ENCODE measurements at places on chromosomes 4 and X.
A peak's percentile ranks its signal among the peaks of the same experiment; 100 is the strongest.

GRCh38 chrX:154481911-154482601, 3.0 kb upstream of the LAGE3 start:
- DNase-seq = no peak

DNA sequence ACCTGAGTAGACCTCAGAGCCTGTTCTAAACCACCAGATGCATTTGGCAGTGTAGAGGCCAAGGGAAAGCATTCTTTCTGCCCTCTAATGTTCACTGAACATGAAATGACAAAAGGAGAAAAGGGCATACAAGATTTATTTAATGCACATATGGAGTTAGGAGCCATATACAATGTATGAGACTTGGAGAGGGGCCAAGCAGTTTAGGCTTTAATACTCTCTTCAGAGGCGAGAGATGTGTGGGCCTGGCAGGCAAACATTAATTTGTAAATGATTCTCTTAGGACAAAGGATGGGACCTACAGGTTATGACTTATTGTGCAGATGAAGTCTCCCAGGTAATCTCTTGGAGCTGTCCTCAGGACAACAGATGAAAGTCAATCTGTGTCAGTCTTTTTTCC, 631.9 kb downstream of the ADGRL3 start:
- DNase-seq = no peak

DNA sequence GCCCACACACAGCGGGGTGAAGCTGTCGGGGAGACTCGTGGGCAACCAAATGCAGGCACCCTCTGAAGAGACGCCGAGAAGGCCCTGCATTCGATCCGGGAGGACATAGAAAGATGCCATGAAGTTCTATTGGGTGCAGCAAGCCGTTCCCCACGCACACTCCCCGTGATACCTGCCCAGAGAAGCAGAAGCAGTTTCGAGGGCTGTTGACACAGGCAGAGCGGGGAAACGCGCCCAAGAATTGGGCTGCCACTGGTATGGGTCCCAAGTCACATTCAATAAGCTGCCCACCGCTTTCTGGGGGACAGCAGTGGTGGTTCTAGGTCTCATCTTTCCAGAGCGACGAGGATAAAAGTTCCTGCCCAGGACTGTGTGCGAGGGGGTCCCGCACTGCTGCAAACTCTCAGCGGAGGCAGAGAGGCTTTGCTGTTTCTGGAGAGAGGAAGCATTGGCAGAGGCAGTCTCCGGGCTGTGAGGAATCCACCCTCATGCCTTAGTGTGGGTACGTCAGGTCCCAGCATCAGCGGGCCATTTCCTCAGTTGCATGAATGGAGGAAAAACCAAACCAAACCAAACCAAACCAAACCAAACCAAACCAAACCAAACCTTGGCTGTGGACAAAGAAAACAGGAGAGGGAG, 10.1 kb downstream of the PITX2 start:
- peak; percentile 65 for DNase-seq

- DNase-seq = no peak
These were observed 216.7 kb upstream of the GALNT7 start for GRCh38 chr4:172951679-172952451.

- no peak for DNase-seq
These were observed 61.9 kb downstream of the PRKG2 start for GRCh38 chr4:81152839-81153713.

GRCh38 chr4:47519239-47519883, 34.3 kb downstream of the ATP10D start:
- DNase-seq = no peak

DNA sequence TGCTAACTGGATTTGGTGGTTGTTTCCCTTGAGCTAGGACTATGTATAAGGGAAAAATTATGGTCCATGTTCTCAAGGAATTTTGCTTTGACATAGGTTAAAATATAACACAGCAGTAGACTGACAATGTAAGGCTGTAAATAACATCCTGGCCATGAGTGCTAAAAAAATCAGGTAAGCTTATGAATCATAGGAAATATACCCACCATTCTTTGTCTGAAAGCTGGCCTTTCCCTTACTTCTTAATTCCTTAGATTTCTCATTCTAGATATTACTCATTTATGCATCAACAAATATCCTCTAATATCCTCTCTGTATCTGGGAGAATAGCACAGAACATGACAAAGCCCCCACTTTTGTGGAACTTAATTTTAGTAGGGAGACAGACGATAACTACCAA, 6.8 kb upstream of the CHRNA9 start:
- no peak for DNase-seq

DNA sequence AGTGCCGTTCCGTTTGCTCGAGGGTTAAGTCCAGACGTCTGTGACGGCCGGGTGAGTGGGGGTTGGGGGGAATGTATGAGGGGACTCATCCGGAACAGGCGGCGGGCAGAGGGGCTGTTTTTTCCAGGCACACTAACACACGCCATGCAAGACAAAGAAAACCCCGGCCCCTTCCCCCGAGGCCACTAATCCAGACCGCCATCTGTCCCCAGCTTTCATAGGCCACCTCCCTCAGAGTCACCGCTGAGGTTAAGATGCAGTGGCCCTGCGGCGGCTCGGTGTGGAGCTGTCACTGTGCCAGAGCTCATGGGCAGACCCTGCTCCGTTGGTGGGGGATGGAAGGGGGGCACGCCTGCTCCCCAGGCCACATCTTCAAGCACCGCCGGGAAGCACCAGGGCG, 34.1 kb downstream of the SORCS2 start:
- DNase-seq = no peak

DNA sequence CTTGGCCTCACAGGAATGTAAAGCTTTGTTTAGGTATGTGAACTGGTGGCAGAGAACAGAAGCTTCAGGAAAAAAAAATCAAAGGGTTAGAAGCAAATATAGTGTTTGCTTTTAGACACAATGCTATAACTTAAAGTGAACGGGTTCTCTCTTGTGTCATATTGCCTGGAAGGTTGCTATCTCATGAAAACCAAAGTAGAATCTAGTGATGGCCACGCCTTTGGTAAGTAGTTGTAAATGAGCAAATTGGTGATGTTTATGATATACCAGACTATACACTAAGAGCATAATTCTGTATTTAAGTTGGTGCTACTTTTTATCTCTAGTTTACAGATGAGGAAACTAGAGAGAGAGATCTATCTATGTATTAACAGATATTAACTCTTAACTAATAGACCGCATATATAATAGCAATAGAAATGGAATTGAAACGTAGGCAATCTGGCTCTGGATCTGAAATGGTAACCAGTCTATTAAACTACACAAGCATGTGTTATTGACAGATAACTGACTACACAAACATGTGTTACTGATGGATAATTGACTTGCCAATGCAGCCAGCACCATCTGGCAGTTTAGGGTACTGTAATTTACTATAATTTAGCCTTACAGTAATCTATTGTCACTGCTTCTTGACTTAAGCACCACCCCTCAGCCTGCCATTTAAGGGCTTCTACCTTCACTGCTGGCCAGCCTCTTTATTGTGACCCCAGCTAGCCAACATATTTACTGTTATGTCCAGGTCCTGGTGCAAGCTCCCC, 40.8 kb downstream of the HCCS start:
- DNase-seq = no peak

DNA sequence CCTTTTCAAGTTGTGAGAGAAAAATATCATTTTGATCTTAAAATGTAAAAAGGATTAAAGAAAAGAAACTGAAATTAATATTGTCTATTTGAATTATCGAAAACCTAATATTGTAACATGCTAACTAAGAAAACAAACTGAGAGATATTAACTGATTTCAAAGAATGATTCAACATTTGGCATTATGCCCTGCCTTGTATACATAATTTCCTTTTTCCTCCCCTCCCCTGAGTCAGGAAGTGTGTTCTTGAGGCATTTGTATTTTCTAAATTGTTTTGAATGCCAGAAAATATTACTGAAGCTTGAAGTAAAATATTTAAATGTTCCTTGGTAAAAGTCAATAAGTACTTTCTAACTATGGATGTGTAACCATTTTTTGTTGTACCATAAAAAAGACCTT, 49.4 kb downstream of the RPS6KA3 start:
- peak; percentile 11 for DNase-seq

GRCh38 chr4:88002786-88003185, 4.6 kb upstream of the PKD2 start:
- no peak for DNase-seq

GRCh38 chr4:23923840-23924239, 34.0 kb upstream of the PPARGC1A start:
- DNase-seq = no peak

DNA sequence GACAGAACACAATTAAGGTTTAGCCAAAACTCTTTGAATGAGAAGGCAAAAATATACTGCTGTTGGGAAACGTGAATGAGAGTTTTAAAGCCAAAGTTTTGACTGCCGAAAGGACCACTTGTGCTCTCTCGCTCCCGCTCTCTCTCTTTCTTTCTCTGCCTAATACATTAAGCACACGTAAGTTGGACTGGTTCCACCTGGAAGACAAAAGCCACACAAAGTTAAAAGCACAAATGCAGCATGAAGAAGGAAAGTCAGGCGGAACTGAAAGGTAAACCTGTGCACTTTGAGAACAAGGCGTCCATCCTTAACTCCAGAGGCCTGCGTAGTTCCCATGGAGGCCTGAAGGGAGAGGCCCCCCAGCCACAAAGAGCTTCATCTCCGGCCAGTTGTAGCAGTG, 1.9 kb downstream of the DCAF12L2 start:
- no peak for DNase-seq

DNA sequence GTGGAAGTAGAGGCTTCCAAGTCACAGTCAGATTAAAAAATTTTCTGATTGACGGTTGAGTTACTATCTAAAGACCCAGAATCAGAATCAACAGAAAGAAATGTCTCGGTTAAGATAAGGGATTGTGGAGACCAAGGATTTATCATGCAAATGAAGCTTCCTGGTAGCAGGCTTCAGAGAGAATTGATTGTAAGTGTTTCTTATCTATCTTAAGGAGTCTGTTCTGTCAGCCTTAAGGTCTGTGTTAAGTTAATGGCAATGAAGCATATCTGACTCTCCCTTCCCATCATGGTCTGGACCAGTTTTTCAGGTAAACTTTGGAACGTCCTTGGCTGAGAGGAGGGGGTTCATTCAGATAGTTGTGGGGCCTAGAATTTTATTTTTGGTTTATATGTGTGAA, 780.2 kb downstream of the FAM133A start:
- DNase-seq = no peak
